Aorta (tissue), 5 donors: ENCODE measurements at places on chromosomes 5 and 9. TPM values are rescaled to one million over a fixed set of nuclear protein-coding genes. Genes with fewer than 3 reads are reported as not detected.

- DNase-seq = no peak
Observed at GRCh38 chr9:113650207-113651131, 186.9 kb downstream of the RGS3 start.

The PAEP gene
- not detected for total RNA-seq

The IL3 gene
- not detected for total RNA-seq

DNA sequence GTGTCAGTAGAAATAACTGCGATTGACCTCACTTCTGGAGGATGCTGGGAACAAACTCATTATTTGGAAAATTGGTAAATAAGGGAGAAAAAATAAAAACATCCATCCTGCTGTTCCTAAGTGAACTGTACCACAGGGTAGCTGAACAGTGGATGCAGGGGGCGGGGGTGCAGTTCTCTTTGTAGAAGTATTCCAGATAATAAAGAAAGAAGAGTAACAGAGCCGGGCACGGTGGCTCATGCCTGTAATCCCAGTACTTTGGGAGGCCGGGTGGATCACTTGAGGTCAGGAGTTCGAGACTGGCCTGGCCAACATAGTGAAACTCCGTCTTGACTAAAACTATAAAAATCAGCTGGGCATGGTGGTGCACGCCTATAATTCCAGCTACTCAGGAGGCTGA is 132.1 kb downstream of the COL23A1 start:
- DNase-seq = no peak

The ABCA2 gene
- 60.0 TPM for total RNA-seq

The CDH9 gene
- total RNA-seq = not detected

GRCh38 chr5:134995850-134996402 is 28.2 kb downstream of the CATSPER3 start:
- no peak for DNase-seq

The WDR31 gene
- total RNA-seq = 1.1 TPM

DNA sequence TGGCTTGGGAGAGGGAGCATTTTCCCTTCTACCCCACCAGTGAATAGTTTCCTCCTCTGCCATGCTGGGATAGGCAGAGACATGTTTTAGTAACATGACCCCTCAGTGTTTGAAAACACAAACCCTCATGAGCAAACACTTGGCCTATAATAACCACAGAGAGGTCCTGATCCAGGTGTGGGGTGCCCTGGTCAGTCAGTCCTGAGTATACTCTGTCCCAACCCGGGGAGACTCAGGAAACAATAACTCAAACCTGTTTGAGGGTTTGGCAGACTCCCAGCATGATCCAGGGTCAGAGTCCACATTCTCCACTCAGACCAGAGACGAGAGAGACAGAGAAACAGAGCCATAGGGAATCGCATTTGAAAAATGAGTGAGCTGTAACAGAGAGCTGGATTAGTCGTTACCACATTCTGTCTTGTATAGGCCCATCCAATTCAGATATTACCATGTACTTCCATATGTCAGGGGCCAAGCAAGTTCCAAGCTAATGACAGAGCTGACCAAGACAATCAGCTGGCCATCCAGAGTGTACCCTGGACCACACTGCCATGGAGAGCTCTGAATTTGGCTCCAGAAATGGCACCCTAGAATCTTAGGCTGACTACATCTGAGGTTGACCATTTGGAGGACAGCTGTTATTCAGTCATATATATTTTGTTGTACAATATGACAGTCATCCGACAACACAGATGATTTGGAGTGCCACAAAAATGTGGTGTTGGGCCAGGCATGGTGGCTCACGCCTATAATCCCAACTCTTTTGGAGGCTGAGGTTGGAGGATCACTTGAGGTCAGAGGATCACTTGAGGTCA is 4.2 kb upstream of the CA9 start:
- no peak for DNase-seq

The SURF2 gene
- 9.2 TPM for total RNA-seq

GRCh38 chr9:99431103-99431502 is 209.0 kb downstream of the SEC61B start:
- DNase-seq = no peak
